Stimulated activated CD4-positive, alpha-beta T cell treated with anti-CD3 and anti-CD28 coated beads, Interleukin-15, amount 100 ng/mL, for 24 hours (primary cell): ENCODE measurements at places on chromosomes 16 and 17.

DNA sequence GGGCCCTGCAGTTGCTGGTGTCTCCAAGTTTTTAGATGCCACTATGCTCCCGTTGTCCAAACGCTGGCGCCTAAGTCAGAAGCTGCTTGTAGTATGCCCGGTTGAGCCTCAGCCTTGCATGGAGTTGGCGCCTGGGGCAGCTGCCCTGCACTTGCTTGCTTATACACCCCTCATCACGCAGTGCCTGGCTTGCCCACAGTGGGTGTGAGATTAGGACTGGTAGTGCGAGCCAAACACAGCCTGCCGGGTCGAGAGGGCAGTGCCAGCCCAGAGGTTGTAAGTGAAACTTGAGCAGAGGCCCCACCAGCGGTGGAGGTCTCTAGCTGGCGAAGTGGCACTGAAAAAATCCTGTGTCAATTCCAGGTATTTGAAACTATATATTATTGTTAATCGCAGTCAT is 90.3 kb downstream of the ITFG1 start:
- DNase-seq: no peak

- no peak for DNase-seq
These were observed 25.4 kb upstream of the HOXB13 start for GRCh38 chr17:48753794-48754499.

GRCh38 chr17:40992666-40993065 is 1.3 kb downstream of the KRTAP3-3 start:
- no peak for DNase-seq

- DNase-seq: no peak
These were observed 197.4 kb downstream of the SPECC1 start for GRCh38 chr17:20206591-20206990.

- DNase-seq: no peak
These were observed 46.7 kb upstream of the ANKFY1 start for GRCh38 chr17:4310354-4311060.

DNA sequence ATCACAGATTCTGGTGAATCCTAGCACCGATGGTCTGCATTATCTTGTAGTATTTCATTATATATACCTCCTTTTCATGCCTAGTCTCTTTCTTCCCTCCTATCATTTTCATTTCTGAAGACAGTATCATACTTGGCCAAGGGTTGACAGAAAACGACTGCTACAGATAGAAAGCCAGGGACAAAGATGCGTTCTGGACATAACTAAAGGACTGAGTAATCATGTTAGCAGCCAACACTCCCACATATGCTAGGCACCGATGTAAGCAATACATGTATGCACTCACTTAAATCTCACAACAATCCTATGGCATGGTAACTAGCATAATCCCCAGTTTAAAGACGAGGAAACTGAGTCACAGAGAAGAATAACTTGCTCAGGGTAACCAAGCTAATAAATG is 22.9 kb downstream of the RDM1 start:
- DNase-seq: no peak

DNA sequence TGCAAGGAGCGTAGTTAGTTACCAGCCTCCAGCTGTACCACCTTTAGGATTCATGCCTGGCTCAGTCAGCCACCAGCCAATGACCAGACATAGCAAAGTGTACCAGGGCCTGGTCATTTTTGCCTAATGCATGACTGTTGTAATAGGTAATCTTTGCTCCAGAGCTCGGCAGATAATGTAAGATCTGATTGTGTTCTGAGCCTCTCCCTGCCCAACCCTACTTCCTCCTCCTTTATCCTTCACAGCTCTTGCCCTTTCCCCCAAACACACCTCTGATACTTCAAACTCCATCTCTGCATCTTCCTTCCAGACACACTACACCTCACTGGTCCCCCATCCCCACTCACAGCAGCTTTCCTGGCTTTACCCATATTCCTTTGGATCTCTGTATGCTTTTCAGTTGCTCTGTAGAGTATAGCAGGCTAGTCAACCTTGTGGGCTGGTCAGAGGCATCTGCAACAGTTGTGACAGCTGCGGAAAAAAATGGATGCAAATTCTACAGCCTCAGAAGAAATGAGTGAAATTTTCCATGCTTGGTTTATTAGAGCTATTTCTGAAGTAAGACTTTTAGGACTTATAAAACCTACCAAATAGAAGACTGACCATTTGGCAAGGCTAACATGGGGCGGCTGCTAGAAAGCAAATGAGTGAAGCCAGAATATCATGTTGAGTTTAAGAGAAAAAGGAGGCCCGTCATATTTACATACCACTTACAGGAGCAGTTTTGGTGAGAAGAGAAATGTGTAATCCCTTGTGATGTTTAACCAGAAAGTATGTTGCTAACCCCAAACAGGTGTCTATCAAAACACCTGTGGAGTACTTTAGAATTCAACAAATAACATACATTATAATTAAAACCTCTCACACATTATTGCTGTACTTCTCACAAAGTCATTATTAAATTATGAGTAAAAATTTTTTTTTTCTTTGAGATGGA is 19.9 kb upstream of the C16orf87 start:
- no peak for DNase-seq
